Activated effector memory CD4-positive, alpha-beta T cell treated with Interleukin-2 at 50 U/mL for 16 hours (primary cell): ENCODE measurements at places on chromosomes 6 and 20.

DNA sequence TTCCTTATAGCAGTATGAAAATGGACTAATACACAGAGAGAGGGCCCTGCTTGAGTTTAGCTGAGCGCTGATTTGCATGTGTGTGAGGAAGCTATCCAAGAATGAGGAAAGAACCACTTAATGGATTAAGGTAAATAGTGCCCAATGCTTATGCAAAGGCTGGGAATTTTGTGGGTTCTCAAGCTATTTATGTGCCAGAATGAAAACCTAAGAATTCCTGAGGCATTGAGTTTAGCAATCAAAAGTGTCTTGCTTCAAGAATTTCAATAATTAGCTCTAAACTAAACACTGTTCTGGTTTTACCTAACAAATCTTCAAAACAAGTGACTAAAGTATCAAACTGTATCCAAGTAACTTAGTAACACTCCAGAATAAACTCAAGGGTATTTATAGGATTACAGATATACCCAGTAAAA, 7.0 kb upstream of the OR14J1 start:
- DNase-seq: no peak

DNA sequence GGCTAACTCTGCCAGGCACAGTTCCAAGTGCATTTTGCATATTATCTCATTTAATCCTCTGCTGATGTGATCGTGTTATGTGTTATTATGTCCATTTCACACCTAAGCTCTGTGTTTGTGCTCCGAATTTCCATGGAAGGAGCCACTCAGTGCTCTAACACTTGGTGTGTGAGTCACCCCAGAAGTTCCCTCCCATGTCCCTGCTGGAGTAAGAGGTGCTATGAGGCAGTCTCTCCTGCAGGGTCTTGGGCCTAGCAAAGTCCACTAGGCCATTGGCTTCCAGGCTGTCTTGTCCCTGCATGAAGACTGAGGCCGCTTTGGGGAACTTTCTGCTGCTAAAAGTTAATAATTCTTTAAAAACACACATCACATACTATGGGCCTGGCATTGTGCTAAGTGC, 405.9 kb upstream of the SULF2 start:
- no peak for DNase-seq

DNA sequence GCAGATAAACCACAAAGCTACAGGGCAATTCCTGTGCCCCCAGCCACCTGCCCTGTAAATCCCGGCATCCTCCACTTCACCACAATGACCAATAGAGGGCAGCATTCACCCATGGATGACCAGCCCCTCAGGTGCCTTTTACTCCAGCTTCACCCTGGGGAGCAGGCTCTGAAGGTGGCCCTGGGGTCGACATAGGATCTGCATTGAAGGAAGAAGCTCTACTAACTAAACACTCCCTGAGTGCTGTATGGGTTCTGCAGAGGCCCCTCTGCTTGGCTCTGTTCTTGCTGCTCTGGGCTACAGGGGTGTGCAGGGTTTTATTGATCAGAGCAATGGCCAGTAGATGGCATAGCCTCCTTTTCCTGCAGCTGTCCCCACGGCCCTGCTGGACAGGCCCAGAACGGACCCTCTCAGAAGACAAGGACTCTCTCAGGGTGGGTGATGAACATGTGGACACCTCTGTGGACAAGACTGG, 20.3 kb downstream of the CST4 start:
- no peak for DNase-seq

DNA sequence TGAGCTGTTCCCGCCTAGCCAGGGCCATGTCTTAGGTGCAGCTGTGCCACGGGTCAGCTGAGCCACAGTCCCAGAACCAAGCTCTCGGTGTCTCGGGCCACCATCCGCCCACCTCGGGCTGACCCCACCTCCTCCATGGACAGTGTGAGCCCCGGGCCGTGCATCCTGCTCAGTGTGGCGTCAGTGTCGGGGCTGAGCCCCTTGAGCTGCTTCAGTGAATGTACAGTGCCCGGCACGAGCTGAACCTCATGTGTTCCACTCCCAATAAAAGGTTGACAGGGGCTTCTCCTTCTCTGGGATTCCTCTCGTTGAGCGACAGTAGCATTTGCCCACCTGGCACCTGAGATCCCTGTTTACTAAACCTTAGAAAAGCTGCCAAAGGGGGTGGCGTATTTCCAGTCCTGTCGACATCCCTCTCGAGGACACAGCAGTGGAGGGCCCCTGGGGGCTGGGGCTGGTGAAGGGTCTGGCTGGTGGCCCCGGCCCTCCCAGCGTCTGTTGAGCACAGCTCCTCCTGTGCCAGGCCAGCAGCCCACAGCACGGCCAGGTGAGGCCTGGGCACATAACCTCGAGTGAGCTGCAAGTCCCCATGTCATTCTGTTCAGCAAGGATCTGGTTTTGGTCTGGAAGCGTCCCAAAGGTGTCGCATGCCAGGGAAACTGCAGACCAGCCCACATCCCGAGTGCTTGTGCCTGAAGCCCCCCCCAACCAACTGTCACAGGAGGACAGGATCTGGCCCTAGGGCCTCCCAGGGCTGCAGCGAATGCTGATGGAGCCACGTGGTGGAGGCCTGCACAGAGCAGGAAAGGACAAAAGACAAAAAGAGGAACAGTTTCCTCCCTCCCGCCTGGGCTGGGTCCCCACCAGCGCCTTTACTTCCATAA, 21.2 kb upstream of the PYGB start:
- DNase-seq: no peak

DNA sequence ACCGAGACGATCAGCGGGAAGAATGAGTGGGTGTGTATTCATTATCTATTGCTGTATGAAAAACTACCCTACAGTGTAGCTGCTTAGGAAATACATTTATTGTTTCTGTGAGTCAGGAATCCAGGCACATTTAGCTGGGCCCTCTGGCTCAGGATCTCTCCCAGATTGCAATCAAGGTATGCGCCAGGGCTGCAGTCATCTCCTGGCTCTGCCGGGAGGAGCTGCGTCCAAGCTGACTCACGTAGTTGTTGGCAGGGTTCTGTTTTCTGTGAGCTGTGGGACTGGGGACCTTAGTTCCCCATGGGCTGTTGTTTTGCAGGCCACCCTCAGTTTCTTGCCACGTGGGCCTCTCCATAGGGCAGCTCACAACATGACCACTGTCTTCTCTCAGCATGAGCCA, 68.2 kb upstream of the FUCA2 start:
- no peak for DNase-seq

DNA sequence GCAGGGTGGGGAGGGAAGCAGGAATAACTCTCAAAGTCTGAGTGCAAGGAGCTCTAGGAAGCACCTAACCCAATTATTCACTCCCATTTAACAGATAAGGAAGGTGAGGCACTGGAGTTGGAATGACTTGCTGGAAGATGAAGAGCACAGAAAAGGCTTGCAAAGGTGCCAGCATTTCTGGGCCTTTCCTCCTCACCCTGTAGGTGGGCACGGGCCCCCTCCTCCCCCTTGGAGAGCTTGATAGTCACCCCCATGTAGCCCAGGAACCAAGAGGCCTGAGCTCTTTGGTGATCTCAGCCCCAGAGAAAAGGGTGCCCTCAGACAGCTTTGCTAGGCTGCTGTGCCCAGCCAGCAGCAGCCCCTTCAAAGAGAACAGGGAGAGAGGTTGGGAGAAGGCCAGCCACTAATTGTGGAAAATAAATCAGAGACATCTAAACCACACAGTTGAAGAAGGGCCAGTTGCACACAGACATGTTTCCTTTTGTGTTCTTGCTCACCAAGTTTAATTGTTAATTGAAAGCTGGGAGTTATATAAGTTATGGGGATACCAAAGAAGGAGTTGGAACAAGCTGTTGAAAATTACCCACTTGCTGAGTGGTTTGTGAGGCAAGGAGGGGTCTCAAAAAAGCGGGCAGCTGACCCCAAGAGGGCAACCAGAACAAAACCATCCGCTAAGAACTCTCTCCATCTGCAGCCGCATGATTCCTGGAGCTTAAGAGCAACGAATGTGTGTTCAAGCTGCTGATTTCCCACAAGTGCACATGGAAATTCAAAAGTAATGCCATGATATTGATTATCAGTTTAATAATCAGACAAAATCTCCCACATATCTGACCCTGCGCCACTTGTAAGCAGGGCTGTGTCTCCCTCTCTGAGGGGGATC, 77.0 kb downstream of the MRPL14 start:
- no peak for DNase-seq

DNA sequence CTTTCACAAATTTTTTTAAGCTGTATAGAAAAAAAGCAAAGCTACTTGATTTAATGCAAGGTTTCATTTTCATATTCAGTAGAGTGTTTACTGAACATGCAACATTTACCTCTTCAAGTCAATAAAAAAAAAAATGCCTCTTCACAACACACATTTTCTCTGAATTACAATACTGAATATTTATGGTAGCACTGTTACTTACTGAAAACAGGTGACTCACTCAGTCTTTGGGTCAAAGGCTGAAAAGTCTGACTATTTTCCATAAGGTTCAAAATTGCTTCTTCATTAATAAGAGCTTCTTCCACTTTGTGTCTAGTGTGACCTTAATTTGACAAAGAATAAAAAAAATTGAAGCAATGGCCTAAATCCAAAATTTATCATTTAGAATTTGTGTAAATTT, 101.9 kb downstream of the REV3L start:
- no peak for DNase-seq

- no peak for DNase-seq
These were observed 181.3 kb downstream of the IBTK start for GRCh38 chr6:82066196-82066595.

DNA sequence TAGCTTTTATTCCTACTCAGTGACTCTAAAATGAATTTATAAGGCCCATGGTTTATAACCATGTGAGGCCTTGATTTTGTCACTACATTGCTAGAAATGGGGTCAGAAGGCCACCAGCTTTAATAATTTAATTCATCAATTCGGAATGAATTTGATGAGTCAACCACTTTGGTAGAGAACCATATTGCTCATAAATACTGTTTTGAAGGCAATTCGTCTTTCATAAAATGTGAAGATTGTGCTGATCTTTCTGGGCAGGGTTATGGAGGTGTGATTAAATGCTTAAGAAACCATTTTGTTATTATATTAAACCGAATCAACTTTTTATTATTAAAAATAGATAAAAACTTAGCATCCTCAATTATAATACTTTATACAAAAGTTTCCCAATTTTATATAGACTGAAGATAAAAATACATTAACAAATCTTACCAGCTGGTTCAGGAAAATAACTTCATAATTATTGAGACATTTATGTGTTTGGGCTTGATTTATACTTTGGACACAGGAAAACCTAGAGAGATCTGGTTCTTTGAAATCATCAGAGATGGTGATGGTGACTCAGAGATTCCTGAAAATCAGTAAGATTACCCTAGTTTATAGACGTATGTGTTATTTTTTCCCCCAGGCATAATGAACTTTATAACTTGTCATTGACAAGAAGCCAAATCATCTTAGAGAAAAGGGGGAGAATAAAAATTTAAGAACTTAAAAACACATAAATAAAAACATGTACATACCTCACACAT, 10.6 kb downstream of the HCRTR2 start:
- no peak for DNase-seq

DNA sequence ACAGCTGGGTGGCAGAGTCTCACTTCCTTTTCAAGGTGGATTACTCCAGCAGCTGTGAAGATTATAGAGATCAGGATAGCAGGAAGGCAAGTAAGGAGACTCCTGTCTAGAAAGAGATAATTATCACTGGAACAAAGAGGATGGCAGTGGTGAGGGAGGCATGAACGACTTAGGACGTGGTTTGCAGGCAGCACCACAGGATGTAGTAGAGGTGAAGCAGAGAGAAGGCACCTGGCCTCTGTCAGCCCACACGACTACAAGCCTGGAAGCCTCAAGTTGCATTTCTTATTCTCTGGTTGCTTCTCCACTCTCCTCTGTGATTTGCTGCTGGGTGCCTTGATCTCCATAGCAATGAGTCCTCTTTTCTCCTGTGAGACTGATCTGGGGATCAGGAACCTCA, 62.7 kb downstream of the TSHZ2 start:
- DNase-seq: no peak

DNA sequence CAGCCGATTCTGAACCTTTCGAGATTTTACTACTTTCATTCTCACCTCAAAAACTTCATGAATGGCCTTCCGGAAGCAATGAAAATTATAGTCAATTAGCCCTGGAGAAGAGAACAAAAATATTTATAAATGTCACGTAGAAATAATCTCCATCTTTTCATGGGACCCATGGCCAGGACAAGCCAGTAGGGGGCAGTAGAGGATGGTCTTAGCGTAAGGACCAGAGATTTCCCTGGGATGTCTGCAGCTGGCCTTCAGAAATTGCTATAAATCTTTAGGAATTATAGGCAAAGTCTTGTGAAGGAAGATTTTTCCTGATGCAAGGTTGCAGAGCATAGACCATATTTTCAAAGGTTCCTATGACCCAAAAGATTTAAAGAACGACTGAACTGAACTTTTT, 15.6 kb upstream of the UBE2J1 start:
- DNase-seq: peak; percentile 16

DNA sequence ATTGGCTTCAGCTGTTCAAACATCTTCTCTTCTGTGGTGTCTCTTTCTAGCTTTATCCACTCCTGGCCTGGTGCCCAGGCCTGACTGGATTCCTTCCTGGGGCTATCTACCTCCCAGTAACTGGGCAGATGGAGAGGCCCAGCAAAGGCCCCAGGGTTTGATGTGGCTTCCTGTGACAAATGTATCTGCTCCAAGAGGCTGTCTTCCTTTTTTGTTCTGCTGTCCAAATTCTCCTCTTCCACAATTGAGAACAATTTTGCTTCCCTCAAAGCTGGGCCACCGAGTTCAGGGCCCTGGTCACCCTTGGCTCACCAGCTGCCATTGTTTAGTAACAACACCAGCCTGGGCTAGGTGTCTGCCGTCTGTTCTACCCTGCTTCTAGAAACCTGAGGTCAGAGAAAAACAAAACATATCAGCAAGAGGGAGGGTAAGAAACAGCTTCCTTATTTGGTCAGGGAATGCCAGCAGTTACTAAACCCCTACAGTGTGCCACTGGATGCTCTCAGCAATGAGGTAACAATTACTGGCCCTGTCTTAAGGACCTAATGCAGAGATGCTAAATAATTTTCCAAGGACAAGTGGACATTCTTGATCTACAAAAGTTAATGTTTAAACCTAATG, 3.9 kb downstream of the ZFP57 start:
- no peak for DNase-seq

DNA sequence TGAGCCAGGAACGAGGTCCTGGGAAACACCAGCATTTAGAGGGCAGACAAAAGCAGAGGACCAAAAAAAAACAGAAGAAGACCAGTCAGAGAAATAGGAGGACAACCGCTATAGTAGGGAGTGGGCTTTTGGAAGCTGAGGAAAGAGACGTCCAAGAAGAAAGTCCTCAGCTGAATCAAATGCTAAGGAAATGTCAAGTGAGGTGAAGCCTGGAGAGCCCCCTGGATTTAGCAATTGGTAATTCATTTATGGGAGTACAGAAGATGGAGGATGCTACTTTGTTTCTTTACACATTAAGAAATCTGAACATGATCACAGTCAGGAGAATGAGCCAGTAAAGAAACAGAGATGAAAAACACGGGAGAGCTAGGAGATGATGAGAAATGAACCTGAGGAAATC, 41.1 kb downstream of the LRP11 start:
- DNase-seq: no peak
